Left ventricle myocardium inferior (tissue), 1 donor: ENCODE measurements at places on chromosomes 1 and 21. TPM values are rescaled to one million over a fixed set of nuclear protein-coding genes. Genes with fewer than 3 reads are reported as not detected.
A peak's percentile ranks its signal among the peaks of the same experiment; 100 is the strongest.

GRCh38 chr1:155522069-155522468 is 40.5 kb downstream of the ASH1L start:
- no peak for DNase-seq

- DNase-seq = no peak
Measured at GRCh38 chr21:36780861-36781260, 81.9 kb downstream of the SIM2 start.

RNU1-2 gene
- total RNA-seq = 6,072 TPM

- DNase-seq = no peak
Measured at GRCh38 chr21:31203431-31204054, 140.5 kb downstream of the TIAM1 start.

TRIM63 gene
- 203 TPM for total RNA-seq

- no peak for DNase-seq
Measured at GRCh38 chr1:89198081-89198480, 661 bp downstream of the GBP4 start.

DNA sequence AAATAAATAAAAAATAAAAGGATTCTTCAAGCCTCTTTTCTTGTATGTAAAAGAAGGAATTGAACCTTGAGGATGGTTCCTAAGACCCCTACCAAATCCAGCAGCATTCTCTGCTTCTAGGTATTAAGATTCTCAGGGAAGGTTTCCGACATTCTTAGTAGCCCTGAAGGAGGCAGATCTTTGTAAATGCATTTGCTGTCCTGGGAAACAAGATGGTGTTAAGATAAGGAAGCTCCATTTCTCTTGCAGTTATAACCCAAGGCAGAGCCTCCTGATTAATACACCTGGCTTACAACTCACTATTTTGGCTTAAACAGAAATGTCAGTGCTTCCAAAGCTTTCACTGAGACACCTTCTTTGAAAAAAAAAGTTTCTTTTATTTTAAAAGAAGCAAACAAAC is 393.8 kb downstream of the DISC1 start:
- no peak for DNase-seq

DNA sequence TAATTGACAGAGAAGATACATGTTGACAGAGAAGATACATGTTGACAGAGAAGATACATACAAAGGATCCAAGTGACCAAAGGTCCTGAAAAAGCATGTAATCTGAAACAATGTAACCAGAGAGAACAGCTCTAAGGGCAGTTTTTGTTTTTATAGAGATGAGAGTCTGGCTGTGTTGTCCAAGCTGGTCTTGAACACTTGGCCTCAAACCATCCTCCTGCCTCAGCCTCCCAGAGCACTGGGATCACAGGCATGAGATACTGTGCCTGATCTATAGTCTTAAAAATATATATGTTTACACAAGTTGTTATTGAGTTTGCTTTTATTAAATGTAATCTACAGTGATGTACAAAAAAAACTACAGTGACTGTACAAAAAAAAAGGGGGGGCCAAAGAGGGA is 12.5 kb downstream of the MEAF6 start:
- DNase-seq = no peak

DNA sequence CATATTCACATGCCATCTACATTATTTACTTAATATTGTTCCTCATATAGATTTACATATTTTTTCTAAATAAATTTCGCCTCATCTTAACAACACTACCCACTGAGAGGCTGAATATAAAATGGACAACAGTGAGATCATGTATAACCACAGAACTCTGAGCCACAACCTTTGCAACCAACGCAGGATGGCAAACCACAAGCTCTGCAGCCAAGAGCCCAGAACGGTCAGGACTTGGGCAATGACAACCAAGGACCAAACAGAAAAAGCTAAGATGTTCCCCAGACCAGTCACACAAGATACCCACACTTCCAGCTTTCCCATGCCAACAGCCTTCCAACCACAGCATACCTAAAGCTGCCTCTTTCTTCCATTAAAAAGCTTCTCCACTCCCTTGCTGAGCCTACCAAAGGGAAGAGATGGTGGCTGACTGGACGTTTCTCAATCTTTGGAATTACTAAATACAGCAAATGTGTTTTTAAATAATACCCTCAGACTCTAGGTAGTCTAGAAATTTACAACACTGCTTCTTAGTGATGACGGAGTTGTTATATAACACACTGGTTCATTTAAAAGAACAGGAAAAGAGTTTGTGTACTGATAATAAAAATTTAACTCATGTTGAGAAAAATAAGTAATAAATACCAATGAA is 117.9 kb downstream of the AKT3 start:
- DNase-seq = no peak

SPRR4 gene
- not detected for total RNA-seq

DNA sequence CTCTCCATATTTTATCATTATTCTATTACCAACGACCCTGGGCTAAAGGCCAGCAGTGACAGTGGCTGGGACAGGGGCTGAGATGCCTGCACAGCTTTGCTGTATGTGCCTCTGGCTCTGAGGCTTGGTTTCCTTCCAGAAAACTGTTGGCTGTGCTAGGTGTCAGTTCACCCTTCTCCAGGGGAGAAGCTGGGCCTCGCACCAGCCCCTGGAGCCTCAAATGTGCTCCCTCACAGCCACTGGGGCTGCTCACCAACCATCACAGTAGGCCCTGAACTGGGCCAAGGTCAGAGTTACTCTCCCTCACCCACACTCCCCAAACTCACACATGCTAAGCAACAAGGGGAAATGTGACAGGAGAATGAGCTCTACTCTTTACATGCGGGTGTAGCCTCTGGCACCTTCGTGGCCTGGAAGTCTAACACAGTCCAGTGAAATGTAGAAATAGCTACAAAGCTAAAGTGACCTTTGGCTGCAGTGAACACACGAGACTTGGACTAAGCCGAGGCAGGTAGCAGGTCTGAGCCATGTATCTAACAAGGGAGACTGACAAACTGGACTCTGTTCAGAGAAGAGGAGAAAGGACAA is 4.7 kb upstream of the CD160 start:
- DNase-seq = peak; percentile 57

CD52 gene
- total RNA-seq = 2.4 TPM

- DNase-seq = no peak
Measured at GRCh38 chr1:54136963-54137533, 15.8 kb downstream of the CDCP2 start.

SAMSN1 gene
- total RNA-seq = 1.0 TPM

SLC1A7 gene
- total RNA-seq = 0.44 TPM

GRCh38 chr1:239833723-239834122 is 258.0 kb upstream of the FMN2 start:
- no peak for DNase-seq

DNA sequence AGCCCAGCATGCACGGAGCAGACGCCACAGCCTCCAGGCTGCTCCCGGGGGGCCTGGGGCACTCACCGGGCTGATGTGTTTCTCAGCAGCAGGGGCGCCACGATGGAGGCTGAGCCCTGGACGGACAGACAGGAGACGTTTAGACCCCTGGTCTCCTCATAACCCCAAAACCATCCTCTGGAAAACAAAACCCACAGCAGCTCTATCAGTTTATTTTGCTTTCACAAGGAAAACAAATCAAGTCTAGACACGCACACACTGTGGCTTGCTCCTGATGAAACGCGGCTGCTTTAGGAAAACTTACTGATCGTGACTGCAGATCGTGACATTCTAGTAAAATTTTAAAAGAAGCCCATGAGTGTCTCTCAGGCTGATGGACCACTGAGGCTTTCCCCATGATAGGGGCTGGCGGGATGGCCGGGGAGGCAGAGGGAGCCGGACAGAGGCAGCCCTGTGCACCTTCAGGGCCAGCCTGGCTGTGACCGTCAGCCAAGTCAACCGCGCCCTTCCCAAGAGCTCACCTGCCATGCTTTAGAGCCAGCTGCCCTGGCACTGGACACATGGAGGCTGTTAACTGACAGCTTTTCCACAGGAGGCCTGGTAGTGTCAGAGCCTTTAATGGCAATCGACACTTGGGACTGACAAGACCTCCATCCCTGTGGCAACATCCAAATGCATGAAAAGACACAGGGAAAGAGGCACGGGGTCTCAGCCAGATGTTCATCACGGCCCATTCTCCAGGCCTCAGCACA is 5.2 kb downstream of the POFUT2 start:
- no peak for DNase-seq

DNA sequence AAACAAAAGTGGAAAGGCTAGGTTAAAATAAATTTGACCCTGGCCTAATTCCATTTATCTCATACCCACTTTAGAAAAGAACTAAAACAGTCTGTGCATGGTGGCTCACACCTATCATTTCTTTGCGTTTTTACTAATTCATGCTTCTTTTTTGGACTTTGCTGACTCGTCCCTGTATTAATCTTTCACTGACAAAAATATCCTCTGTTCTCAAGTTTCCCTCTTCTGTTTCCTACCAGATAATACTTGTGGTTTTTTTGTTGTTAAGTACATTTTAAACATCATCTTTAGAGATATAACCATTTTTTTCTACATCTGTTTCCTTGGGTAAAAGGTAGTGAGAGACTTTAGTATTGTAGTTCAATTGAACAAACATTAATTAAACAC is 11.5 kb downstream of the CNST start:
- DNase-seq = no peak

ST6GALNAC5 gene
- total RNA-seq = 0.41 TPM

CELA2A gene
- not detected for total RNA-seq
